Cerebellum (tissue), 4 donors: ENCODE measurements at places on chromosomes 3 and 15. TPM values are rescaled to one million over a fixed set of nuclear protein-coding genes. Genes with fewer than 3 reads are reported as not detected.

The CYP11A1 gene
- 0.54 TPM for total RNA-seq

The BNC1 gene
- total RNA-seq: 0.18 TPM

The C3orf49 gene
- not detected for total RNA-seq

The FBXW12 gene
- total RNA-seq: 1.2 TPM

The CCR2 gene
- total RNA-seq: 0.45 TPM
